Stimulated activated CD4-positive, alpha-beta T cell treated with anti-CD3 and anti-CD28 coated beads, Interleukin-1b, Interleukin-23, amount 100 ng/mL, for 1 hour (primary cell): ENCODE measurements at places on chromosomes 12 and 14.
A peak's percentile ranks its signal among the peaks of the same experiment; 100 is the strongest.

DNA sequence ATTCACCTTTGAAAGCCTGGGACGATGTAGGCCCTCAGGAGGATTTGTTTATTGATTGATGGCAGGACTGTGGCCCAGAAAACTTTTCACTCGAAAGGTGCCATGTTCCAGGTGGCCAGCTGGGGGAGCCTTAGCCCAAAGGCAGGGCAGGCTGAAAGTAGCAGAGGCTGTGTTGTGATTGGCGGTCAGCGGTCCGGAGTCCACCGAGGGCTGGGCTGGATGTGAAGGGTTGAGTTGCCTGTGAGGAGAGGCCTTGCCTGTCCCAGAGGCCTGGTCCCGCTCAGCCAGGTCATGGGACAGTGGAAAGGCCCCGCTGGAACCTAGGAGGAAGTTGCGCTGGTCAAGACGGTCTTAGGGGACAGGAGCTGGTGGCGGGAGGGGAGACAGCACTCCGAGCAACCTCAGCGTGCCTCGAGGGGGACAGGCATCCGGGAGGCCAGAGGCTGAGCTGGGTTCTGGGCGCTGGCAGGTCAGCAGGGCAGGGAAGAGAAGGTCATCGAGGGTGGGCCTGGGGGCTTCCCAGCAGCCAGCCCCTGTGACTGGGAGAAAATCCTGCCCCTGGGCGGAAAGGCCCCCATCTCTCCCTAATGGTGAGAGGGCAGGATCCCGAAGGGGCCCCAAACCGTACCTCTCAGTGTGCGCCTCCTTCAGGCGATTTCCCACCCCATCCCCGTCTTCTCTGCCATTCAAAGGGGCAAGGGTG, 26.3 kb downstream of the CMA1 start:
- peak; percentile 21 for DNase-seq

DNA sequence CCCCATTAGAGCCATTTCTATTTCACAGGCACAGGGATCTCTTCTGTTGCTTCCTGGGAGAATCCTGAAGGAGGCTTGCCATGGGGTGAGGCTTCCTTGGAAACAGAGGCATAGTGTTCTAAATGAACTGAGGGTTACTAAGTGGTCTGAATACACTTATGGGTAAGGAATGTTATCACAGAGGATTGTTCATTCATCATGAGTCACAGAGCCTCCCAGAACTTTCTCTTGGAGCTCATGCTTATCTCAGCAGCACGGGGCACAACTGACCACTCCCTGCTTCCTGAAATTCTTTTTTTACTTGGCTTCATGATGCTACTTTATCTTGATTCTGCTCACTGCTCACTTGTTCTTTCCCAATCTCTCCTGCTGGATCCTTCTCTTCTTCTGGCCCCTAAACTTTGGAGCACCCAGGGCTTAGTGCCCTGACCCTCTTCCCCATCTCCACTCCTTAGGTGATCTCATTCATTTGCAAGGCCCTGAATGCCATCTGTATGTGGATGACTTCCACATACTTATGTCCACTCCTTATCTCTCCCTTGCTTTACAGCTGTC, 57.9 kb downstream of the ANO6 start:
- DNase-seq, result no peak

DNA sequence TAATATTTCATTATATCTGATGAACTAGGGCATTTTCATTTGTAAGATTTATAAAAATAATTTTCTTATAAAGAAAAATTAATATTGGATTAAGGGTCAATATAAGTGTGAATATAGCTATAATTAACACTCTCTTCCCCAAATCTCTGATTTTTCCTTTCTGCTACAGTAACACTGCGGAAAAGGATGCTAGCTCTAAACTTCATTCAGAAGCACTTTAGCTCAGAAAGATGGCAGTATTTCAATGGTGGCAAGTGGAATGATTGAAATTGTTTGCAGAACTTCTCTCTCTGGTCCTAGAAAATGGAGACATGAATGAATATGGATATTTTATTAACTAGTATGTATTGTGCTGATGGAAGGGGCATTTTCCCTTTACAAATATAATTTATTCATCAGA, 8.4 kb downstream of the NPAS3 start:
- no peak for DNase-seq

DNA sequence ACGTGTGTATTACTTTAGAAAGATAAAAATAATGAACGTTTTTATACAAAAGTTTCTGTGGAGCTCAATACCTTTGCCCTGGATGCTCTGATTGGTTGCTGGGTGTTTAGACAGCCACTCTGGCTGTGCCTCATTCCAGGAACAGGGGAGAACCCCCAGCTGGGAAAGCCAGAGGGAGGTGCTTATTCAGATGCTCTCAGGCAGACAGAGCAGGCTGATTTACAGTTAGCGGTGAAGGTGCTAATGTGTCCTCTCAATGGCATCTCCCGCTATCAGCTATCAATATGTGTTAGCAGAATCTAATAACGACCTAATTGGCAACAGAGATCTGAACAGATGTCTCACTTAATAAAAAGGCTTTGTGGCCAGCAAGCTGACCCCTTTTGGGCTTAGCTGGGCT, 402.3 kb downstream of the NUAK1 start:
- no peak for DNase-seq

GRCh38 chr12:14167005-14167628, 185.7 kb upstream of the GRIN2B start:
- DNase-seq, result peak; percentile 8
